ENCODE measurements at places on chromosomes 12 and 14.
A peak's percentile ranks its signal among the peaks of the same experiment; 100 is the strongest.

DNA sequence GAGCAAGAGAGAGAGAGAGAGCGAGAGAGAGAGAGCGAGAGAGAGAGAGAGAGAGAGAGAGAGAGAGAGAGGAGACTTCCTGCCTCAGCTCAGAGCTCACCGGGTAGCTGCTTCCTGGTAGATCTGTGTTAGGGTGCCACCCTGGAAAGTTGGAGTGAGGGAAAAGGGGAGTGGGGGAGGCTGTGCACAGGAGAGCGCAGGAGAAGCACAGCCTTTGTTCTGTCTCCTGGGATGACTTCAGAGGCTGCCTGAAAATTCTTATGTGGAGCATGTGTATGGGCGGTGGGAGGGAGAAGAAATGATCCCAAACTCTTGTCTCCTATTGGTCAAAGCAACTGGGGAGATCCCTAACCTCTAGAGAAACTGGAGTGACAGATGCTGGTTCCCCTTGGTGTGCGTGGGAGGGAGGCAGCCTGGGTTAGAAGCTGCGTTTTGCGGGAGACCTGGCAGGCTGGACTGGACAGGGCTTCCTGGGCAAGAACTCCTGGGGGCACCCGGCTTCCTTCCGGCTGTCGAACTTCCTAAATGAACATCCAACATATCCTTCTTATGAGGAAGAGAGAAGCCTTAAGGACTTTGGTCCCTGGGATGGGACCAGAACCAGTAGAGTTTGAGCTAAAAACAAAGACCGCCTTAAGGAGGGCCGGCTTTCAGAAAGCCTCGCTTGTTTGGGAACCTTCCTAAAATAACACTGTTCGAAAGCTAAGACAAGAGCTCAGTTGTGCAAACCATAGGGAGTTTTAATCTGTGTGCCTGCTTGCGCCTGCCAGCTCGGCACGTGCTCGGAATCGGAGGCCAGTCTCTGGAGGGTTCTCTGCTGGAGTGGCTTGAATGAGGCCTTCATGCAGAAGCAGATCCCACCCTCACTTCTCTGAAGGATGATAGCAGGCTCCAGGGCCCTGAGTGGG is 30.4 kb upstream of the BEGAIN start:
- DNase-seq: no peak

- DNase-seq: no peak
Observed at GRCh38 chr12:108101605-108102175, 27.4 kb upstream of the WSCD2 start.

GRCh38 chr12:132432721-132433577 is 57.0 kb upstream of the FBRSL1 start:
- DNase-seq: no peak

DNA sequence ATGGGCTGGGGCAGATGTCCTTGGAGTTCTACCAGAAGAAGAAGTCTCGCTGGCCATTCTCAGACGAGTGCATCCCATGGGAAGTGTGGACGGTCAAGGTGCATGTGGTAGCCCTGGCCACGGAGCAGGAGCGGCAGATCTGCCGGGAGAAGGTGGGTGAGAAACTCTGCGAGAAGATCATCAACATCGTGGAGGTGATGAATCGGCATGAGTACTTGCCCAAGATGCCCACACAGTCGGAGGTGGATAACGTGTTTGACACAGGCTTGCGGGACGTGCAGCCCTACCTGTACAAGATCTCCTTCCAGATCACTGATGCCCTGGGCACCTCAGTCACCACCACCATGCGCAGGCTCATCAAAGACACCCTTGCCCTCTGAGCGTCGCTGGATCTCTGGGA is 2.7 kb upstream of the SMIM41 start:
- no peak for DNase-seq

- no peak for DNase-seq
Observed at GRCh38 chr12:122057007-122057735, 21.4 kb upstream of the MLXIP start.

DNA sequence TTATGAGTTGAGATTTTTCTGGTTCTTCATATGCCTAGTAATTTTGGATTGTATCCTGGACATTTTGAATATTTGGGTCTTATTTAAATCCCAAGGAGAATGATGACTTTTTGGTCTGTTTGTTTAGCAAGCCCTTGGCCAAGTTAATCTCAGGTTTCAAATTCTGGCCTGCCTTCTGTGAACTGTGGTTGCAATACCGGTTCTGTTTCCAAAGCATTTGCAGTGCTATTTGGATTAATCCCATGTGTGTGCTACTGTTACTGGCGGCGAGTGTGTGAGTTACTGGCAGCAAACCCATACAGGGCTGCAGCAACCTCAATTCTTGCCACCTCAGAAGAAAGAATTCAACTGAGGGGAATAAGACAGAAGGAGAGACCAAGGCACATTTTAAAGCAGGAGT is 51.1 kb downstream of the TMEM260 start:
- no peak for DNase-seq

DNA sequence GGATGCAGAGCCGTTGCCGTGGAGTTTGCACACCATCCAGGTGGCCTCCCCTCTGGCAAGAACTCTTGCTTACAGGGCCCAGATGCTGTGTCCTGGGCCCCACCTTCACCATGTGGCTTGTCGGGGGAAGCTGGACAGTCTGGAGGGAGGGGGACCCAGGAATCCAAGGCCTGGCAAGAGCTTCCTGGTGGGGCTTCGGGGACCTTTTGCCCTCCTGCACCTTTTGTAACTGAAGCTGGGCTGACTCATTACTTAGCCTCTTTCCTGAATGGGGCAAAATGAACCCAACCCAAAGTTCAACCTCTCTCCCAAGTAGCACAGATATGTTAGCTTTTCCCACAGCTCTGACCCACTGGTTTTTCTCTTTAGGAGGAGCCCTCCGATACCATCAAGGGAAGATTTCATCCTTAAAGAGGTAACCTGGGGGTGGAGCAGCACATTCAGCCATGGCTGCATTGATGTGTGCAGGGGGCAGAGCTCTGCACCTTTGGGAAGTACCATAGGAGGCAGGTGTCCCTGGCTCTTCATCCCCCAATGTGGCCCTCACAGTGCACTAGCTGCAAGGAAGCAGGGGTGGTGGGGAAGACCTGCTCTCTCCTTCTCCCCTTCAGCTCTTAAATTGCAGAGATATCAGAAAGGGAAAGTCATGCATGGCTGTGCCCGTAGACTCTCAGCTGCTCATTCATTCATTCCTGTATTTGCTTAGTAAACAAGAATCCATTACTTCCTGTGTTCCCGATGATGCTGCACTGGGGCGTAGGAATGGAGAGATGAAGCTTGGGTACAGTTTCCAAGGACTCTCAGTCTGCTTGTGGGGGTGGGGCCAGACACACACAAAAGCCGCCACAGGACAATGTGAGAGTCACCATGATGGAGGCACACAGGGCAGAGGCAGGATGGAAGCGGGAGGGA is 13.0 kb downstream of the MVK start:
- DNase-seq: no peak

DNA sequence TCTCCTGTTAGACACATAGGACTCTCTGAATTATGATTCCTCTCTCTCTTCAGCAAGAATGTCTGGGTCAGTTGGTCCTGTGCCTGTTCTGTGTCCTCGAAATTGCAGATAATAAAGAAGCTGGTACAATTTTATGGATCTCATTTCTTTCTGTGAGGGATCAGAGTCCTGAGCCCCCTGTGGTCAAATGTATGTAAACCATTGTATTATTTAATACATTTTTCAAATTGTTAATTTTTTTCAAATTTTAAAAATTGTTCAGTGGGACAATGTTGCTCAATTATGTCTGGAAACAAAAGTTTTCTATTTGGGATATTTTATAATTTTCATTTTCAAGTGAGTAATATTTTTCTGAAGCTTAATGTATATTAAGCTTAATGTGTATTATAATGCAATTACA is 513.5 kb downstream of the CCER1 start:
- no peak for DNase-seq

DNA sequence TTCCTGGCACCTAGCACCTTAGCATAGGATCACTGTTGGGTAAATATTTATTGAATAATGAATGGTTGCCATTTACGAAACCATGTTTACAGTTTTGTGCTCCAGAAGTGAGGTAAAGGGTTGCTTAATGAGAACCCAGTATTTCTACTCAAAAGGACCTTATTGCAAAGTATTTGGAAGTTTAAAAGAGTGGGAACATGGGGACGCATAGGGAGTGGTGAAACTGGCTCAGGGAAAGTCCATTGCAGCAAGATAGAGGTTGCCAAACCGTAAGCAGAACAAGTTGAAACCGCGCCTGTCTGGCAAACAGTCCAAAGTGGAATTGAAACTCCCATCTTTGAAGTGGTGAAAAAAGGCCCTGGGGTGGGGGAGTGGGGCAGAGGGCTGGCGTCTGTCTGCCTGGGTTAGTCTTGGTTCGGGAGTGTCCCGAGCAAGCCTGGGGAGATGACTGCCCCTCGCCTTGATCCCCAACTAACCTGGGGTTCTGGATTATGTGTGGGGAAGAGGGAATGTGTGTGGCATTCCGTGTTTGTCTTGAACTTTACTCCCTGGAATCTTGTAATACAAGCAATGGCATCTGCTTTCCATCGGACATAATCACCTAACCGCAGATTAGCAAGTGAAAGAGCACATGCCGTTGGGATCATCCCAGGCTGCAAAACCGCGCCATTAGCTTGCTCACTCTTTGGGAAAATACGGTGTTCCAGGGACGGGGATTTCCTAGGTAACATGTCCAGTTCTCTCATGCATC is 7.2 kb downstream of the ALDH2 start:
- no peak for DNase-seq

DNA sequence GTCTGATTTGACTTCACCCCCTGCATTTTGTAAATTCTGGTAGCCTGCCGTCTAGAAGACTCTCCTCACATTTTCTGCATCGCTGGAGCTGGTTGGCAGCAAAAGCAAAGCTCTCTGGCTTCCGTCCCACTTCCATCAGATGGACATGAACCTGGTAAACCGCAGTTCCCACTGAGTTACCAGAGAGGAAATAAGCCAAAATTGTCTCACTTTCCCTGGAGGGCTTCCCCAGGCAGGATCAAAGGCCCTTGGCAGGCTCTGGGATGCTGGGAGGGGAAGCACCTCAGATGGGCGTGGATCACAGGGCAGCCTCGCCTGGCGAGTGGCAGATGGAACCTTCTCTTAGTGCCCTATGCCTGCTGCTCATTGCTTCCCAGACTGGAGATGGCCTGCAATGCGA is 243.5 kb downstream of the TMEM132C start:
- DNase-seq: no peak

DNA sequence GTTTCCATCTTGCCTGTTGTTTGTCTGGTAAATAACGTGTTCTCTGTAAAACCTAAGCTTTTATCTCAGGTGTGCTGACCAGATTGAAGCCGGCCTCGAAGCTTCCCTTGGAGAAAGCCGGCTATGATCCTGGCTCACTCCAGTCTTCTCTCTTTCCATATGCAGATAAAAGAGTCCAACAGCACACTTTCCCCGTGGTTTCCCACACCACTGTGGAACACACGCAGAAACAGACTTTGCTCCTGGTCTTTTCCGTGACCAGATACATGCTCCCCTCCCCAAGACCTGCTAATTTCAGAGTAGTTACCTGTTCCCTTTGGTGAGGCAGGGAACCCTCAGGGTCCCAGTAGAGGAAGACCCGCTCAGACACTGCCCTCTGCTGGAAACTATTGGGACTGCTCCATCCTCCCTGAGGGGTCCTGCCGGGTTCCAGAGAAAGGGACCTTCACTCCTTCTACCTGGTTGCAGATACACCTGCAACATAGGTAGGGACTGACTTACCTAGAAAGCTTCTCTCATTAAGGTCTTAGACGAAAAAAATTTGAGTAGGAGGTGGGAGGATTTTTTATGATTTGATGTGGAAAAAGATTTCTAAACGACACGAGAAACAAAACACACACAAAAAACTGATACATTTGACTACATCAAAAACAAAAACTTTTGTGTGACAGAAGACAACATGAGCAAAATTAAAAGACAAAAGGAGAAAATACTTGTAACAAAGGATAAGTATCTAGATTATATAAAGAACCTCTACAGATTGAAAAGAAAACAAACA is 415.4 kb upstream of the CCDC196 start:
- peak; percentile 42 for DNase-seq

GRCh38 chr12:119444462-119445044 is 110.0 kb downstream of the CCDC60 start:
- no peak for DNase-seq

GRCh38 chr12:108812324-108812723 is 45.1 kb downstream of the SSH1 start:
- DNase-seq: no peak

DNA sequence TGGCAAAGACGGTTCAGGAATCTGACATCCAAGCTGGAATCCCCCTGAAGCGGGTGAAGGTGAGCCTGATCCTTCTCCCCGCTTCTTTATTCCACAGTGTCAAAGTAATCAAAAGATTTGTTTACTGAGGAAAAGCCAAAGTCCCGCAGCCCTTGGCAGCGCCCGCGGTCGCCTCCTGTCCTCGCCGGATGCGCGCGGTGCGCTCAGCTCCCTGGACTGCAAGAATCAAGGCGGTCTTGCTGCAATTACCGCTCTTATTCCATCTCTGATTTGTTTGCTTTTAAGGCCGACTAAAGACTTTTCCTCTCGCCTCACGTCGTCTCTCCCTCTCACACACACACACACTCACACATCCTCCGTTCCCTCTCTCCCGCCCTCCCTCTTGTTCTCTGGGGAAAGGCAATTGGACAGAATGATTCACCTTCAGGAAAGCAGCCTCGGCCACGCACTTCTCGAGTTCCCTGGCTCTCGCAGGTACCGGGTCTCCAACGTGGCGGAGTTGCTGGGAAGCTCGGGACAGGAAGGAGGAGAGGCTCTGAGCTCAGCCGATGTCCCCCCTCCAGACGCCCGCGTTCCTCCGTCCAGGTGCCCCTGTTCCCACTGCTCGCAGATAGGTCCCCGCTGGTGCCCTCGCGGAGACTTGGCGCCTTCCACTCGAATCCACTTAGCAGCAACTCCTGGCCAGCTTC is 68.6 kb upstream of the USP15 start:
- peak; percentile 5 for DNase-seq

DNA sequence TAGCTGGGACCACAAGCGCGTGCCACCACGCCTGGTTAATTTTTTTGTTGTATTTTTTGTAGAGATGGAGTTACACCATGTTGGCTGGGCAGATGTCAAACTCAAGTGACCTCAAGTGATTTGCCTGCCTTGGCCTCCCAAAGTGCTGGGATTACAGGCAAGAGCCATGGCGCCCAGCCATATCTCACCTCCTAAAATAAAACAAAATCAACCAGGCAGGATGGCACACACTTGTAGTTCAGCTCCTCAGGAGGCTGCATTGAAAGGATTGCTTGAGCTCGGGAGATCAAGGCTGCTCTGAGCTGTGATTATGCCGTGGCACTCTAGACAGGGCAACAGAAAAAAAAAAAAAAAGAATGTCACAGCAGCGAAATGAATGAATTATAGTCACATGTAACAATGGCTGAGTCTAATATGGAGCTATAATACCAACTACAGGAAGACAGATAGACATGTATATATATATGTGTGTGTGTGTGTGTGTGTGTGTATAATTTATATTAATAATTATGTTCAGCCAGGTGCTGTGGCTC is 19.3 kb upstream of the TMEM120B start:
- no peak for DNase-seq

GRCh38 chr14:33045760-33046159 is 107.1 kb downstream of the NPAS3 start:
- no peak for DNase-seq

- DNase-seq: no peak
Observed at GRCh38 chr14:79967001-79967400, 244.3 kb downstream of the DIO2 start.

GRCh38 chr12:29146196-29146595 is 2.9 kb upstream of the FAR2 start:
- DNase-seq: no peak

GRCh38 chr12:112870267-112870980 is 36.3 kb upstream of the OAS1 start:
- DNase-seq: no peak

GRCh38 chr12:41190338-41190737 is 2.2 kb downstream of the PDZRN4 start:
- DNase-seq: no peak
